Stimulated activated CD4-positive, alpha-beta T cell treated with anti-CD3 and anti-CD28 coated beads, TNF-alpha, amount 100 ng/mL, for 4 hours (primary cell): ENCODE measurements at places on chromosomes 4 and X.

GRCh38 chrX:2875798-2876399 lies 47.2 kb downstream of the GYG2 start:
- no peak for DNase-seq

- no peak for DNase-seq
These were observed 19.9 kb upstream of the CLNK start for GRCh38 chr4:10704430-10704810.

DNA sequence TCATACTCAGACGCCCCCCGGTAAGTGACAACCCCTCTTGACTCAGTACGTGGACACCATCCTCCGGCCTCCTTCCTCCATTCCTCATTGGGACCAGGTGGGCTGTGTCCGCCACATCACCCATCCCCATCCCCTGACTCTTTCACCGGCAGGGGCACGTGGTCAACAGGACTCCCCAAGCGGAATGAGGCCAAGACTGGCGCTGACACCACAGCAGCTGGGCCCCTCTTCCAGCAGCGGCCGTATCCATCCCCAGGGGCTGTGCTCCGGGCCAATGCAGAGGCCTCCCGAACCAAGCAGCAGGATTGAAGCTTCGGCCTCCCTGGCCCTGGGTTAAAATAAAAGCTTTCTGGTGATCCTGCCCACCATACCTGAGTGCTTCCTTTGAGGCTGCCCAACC lies 5.0 kb downstream of the PQBP1 start:
- no peak for DNase-seq

DNA sequence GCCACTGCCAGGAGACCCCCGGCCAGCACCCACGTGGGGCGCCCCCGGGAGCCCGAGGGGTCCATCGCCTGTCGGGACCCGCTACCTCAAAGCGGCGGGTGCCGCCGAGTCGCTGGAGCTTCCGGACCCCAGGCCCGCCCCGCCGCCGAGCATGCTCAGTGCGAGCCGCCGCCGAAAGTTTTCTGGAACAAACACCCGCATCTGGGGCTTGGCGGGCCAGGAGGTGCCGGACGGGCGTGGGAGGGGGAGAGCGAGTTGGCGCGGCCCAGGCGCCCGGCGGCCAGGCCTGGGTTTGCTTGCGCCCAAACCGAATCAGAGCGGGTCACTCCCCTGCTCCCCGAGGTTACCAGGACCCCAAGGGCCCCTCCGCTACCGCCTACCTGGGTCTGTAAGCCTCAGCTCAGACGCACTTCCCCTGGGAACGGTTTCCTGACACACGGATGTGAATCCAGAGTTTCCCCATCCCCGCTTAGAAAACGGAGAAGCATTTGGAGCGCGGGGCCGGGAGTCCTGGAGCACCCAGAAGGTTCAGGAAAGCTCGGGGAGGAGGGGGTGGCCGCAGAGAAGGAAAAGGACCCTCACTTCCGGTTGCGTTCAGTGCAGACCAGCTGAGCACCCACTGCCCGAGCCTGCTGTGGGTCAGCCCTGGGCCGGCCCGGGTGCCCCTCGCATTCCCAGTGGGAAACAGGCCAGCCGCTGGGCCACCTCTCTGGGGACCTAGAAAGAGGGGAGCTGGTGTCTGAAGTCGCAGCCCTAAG lies at the start of gene EVC2:
EVC2 (minus strand) TSS at position 111 of the 758 bp plus-strand sequence; CDS start at position 65, 46 bp downstream.
- no peak for DNase-seq

GRCh38 chrX:74579597-74580198 lies 34.7 kb downstream of the RLIM start:
- no peak for DNase-seq
